Activated CD4-positive, alpha-beta T cell treated with anti-CD3 and anti-CD28 coated beads, Interleukin-2, Interleukin-6, amounts not matched to agents 100 ng/mL and 50 ng/mL, durations not matched to agents 16 hours and 8 hours (primary cell): ENCODE measurements at places on chromosomes 6 and 20.
A peak's percentile ranks its signal among the peaks of the same experiment; 100 is the strongest.

GRCh38 chr6:113447088-113447831 lies 409.9 kb upstream of the MARCKS start:
- peak; percentile 1 for DNase-seq

- DNase-seq, result no peak
Measured at GRCh38 chr6:36692861-36693702, 4.5 kb upstream of the RAB44 start.

DNA sequence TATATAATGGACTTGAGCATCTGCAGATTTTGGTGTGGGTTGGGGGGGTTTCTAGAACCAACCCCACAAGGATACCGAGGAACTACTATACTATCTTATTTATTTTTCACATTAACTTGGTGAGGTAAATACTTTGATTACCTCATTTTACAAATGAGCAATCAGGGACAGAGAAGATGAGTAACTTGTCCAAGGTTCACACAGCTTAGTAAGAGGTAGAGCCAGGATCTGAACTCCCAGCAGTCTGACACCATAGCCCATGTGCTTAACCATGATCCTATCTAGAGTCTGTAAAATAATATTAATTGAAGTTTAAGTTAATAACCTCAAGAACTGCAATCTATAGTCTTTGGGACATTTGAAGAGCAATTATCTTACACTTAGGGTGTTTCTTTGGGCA lies 28.6 kb downstream of the DHX35 start:
- DNase-seq, result no peak

DNA sequence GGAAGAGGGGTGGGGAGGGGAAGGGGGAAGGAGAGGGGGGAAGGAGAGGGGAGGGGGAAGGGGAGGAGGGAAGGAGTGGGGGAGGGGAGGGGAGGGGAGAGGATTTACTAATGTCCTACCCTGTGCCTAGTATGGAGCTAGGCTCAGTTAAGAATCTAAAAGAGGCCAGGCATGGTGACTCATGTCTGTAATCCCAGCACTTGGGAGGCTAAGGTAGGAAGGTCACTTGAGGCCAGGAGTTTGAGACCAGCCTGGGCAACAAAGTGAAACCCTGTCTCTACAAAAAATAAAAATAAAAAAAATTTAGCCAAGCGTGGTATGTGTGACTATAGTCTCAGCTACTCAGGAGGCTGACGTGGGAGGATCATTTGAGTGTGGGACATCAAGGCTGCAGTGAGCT lies 13.0 kb downstream of the UBE2J1 start:
- no peak for DNase-seq

DNA sequence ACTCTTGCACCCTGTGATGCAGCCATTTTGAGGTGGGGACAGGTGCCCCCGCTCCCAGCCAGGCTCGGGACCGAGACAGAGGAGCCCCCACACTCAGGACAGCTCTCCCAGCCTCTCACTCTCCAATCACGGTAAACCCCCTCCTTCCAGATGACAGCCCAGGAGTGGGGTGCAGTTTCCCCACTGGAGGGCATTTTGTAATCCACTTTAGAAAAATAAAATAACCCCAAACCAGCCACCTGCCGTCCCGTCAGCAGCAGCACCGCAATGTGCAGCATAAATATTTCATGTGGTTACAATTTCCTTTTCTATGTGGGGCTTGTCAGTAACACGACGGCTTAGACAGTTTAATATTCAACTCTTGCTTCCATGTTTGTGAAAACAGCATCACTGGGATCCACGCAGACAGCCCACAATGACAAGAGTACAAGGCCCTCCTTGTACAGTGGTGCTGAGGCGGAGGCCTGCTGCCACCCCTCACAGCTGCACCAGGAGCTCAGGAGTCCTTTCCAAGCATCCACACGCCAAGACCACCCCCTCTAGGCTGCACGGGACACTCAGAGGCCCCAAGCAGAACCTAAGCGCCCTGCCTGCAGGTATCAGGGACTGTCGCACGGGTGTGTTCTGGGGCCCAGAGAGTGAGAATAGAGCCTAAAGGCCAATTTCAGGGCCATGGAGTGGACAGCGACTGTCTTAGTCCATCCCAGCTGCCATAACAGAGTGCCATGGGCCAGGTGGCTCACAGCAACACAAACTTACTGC lies 116.7 kb downstream of the JPH2 start:
- DNase-seq, result no peak

GRCh38 chr6:56664029-56664428 lies 21.3 kb upstream of the DST start:
- DNase-seq, result no peak

DNA sequence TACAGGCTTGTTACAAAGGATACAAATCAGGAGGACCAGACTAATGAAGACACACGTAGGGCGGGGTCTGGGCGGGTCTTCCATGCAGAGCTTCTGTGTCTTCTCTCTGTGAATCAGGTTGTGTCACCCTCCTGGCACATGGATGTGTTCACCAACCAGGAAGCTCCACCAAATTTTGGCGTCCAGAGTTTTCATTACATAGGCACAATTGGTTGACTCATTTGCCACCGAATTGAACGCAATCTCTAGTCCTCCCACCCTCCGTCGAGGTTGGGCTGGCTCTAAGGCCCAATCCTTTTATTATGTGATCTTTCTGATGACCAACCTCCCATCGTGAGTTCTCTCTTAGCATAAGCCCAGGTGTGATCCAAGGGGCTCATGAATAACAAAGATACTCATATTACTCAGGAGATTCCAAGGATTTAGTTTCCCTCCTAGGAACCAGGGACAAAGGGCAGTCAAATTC lies 36.3 kb upstream of the DDR1 start:
- DNase-seq, result no peak

GRCh38 chr20:57513199-57513598 lies 11.7 kb downstream of the CTCFL start:
- DNase-seq, result no peak

DNA sequence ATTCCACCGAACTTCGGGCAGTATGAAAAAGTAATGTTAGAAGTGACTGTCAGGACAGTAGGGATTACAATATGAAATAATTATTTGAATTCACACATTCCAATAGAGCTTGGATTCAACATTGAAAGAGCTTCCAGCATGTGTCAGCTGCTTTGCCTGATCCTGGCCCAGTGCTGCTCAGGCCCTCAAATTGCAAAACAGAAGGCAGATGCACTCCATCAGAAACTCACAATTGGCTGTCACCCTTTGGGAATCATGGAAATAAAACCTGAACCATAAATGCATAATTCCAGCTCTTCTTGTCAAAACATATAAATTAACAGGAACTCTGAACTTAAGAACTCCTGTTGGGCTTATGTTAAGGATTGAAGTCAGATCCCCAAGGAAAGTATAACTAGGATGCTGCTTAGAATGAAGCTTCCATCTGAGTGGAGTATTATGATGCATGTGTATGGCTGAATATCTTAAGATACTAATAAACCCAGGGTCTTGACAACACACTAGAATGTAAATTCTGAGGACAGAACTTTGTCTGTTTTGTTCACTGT lies 1.8 kb upstream of the NDUFAF4 start:
- DNase-seq, result no peak

DNA sequence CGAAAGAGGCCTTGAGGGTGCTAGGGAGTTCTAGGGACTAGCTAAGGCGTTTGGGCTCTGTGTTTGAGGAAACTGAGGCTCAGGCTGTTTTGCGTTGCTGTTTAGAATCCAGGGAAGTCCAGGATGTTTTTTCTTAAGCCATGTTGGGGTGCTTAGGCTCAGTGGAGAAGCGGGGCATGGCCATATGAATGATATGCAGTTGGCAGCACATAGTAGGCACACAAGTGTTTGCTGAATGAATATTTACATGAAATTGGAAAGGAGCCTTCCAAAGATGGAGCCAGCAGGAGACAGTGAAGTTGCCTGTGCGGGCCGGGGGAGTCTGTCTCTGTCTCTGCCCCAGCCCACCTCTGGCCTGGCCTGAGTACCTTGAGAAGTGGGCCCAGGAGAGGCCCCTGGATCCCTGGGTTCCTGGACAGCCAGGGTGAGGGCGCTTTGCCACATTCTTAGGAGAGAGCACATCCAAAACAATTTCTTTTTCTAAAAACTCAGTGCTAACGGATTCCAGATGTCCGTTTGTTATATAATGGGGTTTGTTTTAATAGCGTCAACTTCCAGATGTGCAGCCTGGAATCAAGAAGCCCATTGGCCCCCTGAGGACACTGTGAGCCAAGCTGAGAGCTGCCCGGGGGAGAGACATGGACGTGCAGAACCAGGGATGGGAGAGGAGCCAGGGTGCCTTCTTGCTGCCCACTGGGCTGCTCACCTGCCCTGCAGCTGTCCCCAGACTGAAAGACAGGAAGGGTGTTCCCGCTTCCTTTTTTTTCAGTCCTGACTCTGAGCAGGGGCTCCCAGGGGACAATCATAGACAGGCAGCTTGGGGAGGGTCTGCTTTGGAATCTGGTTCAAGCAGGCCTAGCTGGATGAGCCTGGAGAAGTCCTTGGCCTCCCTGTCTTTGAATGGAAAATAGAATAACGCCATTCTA lies 20.1 kb upstream of the EMILIN3 start:
- DNase-seq, result no peak

GRCh38 chr6:158552796-158553138 lies 7.1 kb upstream of the TMEM181 start:
- DNase-seq, result no peak

DNA sequence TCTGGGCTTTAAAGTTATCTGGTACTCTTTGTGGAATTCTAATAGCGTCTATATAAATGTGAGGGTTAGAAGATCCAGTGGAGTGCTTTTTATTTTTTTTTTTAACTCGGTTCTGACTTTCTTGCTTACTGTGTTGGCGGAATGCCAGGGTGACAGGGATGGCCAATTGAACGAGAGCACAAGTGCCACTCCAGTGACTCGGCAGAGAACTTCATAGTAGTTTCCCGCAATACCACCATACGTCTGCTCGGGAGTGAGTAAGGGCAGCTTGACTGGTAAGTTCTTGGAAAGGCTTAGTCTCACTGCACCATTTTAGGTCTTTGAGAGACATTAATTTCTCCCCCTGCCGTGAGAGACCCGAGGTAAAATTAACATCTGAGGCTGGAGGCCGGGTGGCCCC lies 49.4 kb upstream of the TULP1 start:
- DNase-seq, result no peak

- no peak for DNase-seq
Measured at GRCh38 chr6:3367630-3368029, 89.2 kb downstream of the SLC22A23 start.

GRCh38 chr20:5100684-5101347 lies 18.9 kb downstream of the PCNA start:
- peak; percentile 81 for DNase-seq

- no peak for DNase-seq
Measured at GRCh38 chr6:169240591-169241390, 12.9 kb downstream of the THBS2 start.

DNA sequence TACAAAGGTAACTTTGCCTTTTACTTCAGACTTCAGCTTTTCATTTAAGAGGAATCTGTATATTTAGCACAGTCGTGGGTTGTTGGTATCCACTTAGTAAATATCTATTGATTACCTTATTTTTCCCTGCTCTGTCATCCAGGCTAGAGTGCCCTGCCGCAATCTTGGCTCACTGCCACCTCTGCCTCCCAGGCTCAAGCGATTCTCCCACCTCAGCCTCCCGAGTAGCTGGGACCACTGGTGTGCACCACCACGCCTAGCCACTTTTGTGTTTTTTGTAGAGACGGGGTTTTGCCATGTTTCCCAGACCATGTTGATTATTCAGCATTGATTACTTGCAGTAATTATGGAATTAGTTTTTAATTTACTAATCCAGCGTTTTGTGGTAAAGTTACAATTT lies 41.3 kb downstream of the MACROD2 start:
- DNase-seq, result no peak

- no peak for DNase-seq
Measured at GRCh38 chr6:25342802-25343201, 63.6 kb downstream of the CARMIL1 start.

DNA sequence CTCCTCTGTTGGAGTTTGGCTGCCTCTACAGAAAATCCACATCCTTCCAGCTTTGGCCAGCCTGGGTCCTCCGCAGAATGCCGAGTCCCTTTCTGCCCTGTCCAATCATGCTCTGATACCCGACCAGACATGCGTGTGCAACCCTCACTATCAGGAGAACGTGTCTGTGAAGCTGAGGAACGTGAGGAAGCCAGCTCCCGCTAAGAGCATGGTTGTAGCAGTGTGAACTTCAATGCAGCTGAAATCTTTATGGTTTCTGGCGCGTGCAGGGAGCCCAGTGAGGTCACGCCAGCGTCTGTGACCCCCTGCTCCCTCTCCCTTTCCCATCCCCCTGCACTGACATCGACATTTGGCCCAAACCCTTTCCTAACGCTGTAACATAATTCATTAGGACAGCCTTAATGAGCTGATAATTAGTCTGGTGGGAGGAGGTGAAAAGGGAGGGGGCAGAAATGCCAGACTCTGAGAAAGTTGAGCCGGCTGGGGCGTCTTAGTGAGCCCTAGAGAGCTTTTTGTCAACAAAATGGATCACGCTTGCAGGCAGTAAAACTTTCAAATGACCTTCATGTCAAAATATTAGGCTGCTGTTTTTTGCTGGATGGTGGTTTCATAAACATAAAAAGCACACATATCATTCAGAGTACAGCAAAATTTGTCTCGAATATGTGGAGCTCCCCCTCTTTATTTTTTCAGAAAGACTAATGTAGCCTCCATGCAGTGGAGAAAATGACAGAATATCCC lies 423.3 kb downstream of the QKI start:
- no peak for DNase-seq

- DNase-seq, result no peak
Measured at GRCh38 chr6:99514089-99514488, 1.1 kb downstream of the USP45 start.

- DNase-seq, result no peak
Measured at GRCh38 chr6:56734335-56734734, 91.6 kb upstream of the DST start.

- no peak for DNase-seq
Measured at GRCh38 chr6:53476964-53477363, 67.9 kb downstream of the GCLC start.

DNA sequence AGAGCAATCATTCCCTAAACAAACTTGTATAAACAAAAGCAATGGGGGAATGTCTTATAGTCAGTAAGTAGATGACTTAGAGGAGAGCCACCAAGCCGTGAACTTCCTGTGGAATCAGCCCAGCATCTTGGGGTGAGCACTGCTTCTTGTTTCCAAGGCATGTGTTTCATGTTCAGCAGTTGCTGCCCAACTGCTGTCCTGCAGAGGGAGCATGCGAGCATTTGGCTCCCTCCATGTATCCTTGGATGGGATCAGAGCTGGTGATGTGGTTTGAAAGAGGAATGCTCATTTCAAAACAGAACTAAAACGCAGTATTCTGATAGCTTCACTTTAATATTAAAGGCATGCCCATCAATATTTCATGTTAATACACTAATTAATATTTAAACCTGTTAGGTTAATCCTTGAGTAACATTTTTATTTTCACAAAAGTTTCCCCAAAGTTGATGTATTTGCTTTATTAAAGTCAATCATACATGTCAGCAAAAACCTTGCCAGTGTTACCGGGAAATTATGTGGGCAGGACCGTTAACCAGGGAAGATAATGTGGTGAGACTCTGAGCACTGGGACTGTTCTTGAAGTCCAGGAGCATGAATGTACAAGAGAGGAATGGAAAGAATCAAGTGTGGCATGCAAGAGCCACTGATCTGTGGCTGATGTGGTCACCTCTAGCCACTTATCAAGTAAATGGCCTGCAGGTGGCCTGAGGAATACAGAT lies 172.1 kb upstream of the GGTLC1 start:
- DNase-seq, result peak; percentile 23

- no peak for DNase-seq
Measured at GRCh38 chr20:33316958-33317357, 33.9 kb downstream of the BPIFB1 start.
